ENCODE measurements at places on chromosomes 13 and 19.
A peak's percentile ranks its signal among the peaks of the same experiment; 100 is the strongest.

GRCh38 chr19:5054551-5055456 lies 85.9 kb downstream of the KDM4B start:
- no peak for DNase-seq

GRCh38 chr13:100483841-100484381 lies 104.7 kb downstream of the GGACT start:
- no peak for DNase-seq

DNA sequence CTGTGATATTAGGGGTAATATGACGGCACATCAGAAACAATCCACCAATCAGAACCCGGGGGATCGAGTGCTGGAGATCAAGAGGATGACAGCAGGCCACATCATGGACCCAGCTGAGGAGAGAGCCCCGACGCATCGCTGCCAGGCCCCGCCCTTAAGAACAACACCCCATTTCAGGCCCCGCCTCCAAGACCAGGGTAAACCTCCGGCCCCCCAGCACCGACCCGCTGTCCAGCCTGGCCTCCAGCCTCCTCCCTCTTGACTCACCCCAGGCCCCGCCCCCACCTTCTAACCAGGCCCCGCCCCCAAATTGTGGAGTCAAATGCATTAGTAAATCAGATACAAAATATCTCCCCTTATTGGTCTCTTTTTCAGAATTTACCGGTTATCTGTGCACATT lies 4.7 kb upstream of the ZNF611 start:
- DNase-seq = no peak

- DNase-seq = peak; percentile 69
These were observed at the start of gene CDC42EP5 for GRCh38 chr19:54473071-54473891. TSS of gene CDC42EP5 (minus strand) at chr19:54473296. CDS start at chr19:54465547, 7,749 bp downstream.

DNA sequence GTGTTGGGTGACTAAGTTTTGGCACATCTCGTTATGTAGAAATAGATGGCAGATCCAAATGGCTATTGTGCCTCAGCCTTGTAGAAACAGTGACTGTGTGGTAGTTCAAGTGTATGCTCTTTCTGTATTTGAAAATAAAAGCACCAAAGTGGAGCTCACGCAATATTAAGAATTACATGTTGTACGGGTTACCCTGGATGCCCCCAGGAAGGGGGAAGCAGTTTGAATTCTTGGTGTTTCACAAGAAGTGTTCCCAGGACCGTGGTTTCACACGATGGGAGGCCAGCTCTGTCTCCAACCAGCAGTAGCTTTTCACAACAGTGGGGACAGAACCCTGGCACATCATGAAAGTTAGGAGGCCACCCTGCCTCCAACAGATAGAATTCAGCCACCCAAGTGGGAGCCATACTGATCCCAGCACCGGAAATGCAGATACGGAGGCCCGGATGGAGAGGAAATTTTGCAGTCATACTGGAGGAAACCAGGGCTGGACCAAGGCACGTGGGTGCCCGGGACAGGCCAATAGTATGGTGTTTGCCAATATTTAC lies 8.9 kb downstream of the FLT1 start:
- no peak for DNase-seq

- no peak for DNase-seq
These were observed 33.0 kb upstream of the TSC22D1 start for GRCh38 chr13:44609137-44609536.

DNA sequence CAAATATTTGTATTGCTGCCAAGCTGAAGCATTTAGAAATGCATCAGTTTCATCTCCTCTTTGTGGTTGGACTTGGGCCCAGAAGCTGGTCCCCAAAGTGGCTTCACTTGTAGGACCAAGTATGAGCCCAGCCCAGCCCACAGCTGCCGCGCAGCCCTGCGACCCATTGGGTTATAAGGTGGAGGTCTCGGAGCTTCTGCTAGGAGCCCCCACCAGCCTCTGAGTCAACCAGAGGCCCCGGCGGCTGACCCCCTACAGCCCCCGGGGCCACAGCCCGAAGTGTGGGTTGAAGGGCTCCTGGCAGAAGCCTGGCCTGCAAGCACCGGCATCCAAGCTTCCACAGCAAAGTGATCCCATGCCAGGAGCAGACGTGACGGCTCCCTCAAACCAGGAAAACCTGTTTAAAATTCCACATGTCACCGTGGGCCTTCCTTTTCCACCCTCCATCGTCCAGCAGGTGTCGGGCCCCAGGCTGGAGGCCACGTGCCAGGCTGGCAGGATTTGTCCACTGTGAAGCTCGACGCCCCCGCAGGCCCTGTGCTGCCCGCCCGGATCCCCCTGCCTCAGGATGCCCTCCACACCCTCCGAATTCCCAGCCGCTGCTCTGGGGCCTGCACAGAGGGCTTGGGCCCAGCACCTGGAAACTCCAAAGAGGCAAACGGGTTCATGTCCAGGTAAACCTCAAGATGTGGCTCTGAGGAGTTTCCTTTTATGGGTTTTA lies 54.7 kb downstream of the C13orf46 start:
- no peak for DNase-seq

- DNase-seq = no peak
These were observed 88.0 kb downstream of the ENOX1 start for GRCh38 chr13:43698758-43699157.

DNA sequence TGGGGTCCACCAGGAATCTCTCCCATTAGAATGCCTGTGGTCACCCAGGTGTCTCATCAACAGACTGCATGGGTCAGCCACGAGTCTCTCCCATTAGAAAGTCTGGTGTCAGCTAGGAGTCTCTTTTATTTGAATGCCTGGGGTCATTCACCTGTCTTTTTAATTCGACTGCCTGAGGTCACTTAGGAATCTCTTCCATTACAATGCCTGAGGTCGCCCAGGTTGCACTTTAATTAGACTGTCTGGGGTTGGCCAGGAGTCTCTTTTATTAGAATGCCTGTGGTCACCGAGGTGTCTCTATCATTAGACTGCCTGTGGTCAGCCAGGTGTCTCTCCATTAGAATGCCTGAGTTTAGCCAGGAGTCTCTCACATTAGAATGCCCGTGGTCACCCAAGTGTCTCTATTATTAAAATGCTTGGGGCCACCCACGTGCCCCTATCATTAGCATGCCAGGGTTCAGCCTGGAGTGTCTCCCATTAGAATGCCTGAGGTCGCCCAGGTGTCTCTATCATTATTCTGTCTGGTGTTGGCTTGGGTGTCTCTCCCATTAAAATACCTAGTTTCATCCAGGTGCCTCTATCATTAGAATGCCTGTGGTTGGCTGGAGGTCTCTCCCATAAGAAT lies 1474.3 kb downstream of the UQCRFS1 start:
- no peak for DNase-seq

GRCh38 chr19:58557221-58558065 lies 968 bp downstream of the UBE2M start:
- DNase-seq = no peak

DNA sequence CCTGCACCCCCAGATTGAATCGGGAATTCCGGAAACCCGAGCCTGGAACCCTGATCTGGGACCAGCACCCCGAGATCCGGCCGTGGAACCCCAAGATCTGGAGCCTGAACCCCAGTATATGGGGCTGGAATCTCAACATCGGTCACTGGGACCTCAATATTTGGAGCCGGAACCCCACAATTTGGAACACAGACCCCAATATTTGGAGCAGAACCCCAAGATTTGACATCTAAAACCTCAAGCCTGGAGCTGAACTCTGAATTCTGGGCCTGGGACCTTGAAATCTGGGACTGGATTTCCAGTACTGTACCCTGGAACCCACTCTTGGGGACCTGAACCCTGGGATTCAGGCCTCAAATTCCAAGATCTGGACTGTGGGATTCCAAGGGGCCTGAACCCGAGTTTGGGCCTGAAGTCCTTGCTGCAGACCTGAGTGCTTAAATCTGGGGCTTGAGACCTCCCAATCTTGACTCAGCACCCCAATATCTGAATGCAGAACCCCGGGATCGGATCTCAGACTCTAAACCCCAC lies 629 bp downstream of the LRFN3 start:
- no peak for DNase-seq

DNA sequence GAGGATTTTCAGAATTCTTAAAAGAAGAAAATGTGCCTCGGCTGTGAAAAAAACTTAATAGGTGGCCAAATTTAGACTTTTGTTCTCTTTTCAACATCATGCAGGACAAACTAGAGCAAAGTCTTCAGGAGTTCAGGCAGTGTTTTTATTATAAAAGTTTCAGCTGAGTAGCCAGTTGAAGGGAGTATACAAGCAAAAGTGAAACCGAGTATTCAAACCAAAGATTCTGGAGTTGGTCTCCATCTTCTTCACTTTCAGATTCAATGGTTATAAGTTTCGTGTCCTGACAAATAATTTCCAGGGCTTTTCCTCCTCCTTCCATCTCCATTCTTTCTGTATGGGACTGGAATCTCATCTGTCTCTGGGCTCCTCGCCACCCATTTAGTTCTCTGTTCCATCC lies 379.7 kb downstream of the GPC5 start:
- DNase-seq = no peak

- no peak for DNase-seq
These were observed 15.9 kb upstream of the DNAJC3 start for GRCh38 chr13:95660981-95661581.

DNA sequence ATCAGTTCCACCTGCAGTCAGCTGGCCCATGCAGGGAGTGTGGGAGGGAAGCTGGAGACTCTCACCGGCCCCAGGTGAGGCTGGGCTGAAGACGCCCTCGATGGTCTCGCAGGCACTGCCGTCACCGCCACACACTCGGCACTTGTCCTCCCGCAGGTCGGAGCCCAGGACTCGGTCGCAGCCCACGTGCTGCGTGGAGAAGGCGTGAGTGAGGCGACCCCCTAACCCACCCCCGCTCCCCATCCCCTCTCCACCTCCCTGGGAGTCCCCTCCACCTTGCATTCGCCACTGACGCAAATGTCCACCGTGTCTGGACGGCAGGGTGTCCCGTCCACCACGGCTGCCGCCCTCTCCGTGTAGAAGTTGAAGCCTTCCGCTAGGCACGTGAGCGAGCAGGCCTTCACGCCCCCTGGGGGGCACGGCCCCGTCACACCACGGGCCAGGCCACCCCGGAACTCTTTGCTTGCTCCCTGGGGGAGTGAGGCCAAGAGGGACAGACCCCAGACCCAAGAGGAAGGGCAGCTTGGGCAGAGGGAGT lies 12.0 kb upstream of the MYO1F start:
- DNase-seq = no peak

DNA sequence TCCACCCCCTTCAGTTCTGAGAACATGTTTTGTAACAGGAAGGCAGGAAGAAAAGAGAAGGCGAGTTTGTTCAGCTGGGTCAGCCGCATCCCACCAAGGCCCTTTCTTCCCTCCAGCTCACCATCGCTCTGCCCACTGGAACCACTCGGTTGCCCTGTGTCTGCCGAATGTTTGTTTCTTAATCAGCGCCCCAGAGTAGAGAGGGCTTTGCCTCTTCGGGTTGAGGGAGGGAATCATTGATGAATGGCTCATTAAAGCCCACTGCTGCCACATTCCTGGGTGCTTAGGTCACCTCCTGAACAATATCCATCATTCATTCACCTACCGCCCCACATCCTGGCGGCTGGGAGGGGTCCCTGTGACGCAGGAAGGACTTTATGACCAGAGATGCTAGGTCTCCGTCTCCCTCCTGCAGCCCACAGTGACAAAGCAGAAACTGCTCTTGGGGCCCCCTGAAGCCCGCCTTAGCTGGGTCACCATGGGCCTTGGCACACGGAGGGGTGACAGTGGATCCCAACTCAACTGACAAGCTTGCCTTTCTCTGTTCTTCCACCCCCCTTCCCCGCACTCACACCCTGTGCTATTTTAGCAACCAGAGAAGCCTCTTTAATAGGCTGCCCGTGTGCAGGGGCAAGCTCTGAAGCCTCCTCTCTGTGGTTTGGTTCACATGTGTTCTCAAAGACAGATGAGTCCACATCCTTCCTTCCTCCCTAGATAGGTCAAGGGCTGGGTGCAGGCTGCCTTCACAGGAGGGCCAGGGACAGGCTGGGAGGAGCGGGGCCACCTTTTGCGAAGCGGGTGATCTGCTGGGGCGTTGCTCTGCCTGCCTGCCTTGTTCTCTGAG lies 46.2 kb downstream of the ACTN4 start:
- peak; percentile 36 for DNase-seq

- DNase-seq = no peak
These were observed 18.6 kb downstream of the PHLDB3 start for GRCh38 chr19:43485951-43486350.

GRCh38 chr19:3309724-3310123 lies 56.7 kb upstream of the NFIC start:
- DNase-seq = no peak

GRCh38 chr13:85333506-85334020 lies 465.7 kb downstream of the SLITRK6 start:
- no peak for DNase-seq

- no peak for DNase-seq
These were observed 97.4 kb downstream of the ATP8A2 start for GRCh38 chr13:25469169-25469525.

DNA sequence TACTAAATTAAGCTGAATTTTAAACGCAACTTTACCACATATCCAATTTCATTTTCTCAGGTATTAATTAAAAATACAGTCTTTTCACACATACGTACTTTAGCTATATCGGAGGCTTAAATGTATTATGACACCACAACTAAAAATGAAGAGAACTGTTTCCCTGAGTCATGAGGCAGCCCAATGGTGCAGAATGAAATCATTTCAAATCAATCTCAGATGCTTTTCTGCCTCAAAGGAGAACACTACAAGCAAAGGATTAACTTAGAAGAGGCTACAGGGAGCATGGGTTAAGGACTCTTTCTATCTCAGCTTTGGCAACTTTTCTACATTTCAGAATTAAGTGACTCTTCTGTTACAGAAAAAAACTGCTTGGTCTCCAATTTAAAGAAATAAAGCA lies 516.3 kb upstream of the HTR2A start:
- no peak for DNase-seq

- no peak for DNase-seq
These were observed at the start of gene EPSTI1 for GRCh38 chr13:42991898-42992763. TSS of gene EPSTI1 (minus strand) at chr13:42992241. CDS start at chr13:42992165, 76 bp downstream.

- DNase-seq = no peak
These were observed 39.3 kb upstream of the ERICH6B start for GRCh38 chr13:45654633-45655349.

- no peak for DNase-seq
These were observed 140.9 kb downstream of the NDFIP2 start for GRCh38 chr13:79621902-79622301.

DNA sequence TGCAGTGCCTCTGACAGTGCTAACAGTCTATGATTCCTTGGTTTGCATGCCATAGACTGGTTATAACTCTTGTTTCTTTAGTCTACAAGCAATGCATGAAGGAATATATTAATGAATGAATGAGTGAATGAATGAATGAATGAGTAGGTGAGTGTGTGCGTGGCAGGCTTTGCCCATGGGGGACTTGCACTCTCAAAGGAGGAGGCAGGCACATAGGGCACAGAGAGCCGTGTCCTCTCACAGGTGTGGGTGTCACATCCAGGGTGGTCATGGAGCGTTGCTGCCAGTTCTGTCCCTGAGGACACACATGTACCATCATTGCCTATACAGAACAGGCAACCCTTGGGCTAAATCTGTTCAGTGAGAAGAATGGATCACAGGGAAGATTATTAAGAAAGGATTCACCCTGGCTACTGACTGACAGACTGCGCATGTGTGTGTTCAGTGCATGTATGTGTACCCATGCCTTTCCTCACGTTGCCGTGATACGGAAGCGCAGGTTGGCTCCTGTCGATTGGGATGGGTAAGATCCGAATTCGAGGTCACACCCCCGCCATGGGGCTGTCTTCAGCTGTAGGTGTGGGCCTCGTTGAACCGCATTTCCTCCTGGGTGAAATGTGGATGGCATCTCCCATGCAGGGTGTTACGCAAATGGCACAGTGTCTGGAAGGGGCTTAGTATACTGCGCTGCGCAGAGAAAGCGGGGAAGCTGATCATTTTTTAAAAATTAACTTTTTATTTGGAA lies 161.4 kb downstream of the STK24 start:
- no peak for DNase-seq

Measured in pulmonary artery endothelial cell (primary cell).